ENCODE measurements at places on chromosomes 16 and 17.
A peak's percentile ranks its signal among the peaks of the same experiment; 100 is the strongest.

DNA sequence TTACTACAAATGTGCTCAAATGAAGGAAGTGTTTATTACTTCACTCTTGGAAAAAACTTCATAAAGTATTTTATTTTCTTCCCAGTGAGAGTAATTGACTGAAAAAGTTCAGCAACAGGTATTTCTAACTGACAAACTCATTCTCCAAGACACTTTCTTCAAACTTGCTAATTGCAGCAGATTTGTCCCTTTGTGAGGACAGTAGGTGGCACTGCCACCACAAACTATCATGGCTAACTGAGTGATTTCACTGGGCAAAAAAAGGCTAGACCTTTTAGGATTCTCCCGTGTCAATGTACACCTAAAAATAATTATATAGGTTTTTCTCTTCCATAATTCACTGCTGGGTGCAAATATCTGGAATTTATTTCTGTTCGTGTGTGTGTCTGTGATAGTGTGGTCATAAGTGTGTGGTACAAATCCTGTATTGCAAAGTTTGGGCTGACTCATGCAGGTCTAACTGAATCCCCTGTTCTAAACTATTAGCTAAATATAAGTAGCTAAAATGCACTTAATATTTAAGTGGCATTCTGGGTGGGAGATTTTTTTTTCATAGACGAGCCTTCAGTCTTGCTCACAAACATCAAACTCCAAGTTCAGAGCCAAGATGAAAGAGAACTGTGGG is 3.9 kb downstream of the HS3ST3A1 start:
- DNase-seq: peak; percentile 72

GRCh38 chr16:56102906-56103305 is 88.4 kb upstream of the GNAO1 start:
- DNase-seq: no peak

DNA sequence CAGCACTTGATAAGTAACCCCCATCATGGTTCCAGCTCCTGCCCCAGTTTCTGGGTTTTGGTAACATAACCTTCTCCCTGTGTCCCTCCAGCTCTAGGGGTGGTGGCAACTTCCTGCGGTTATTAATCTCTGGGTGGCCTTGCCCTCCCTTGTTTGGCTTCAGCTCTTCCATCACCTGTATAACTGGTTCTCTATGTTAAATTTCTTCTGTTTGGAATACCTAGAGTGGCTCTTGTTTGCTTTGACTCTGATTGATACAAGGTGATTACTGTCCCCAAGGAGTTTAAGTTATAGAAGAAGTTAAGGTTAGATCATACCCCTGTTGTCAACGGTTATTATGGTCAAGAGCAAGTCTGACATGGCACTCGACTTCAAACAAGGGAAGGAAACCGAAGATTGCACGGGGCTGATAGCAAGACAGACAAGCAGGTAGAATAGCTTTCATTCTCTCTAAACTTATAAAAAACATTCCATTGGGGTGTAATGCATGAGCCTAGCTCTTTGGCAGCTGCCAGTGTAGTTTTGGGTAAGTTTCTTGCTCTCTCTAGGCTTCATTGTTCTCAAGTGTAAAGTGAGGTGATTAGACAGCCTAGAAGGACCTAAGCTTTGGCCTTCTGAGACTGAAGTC is 11.0 kb upstream of the CCR7 start:
- no peak for DNase-seq

GRCh38 chr17:13562271-13562800 is 39.4 kb downstream of the HS3ST3A1 start:
- DNase-seq: peak; percentile 96
